Left lung (tissue), 14 donors: ENCODE measurements at places on chromosomes 5 and 9.

- peaks cover 5% of the 10 kb centered on the region for H3K27me3 ChIP-seq
- no peak overlapping the region for H3K27ac ChIP-seq
- no peak for DNase-seq
- peaks cover 39% of the 10 kb centered on the region for H3K4me1 ChIP-seq
- no peaks in the 10 kb centered on the region for H3K36me3 ChIP-seq
These were observed 246.0 kb upstream of the ANKRD55 start for GRCh38 chr5:56479126-56479525.

- no peaks in the 10 kb centered on the region for H3K36me3 ChIP-seq
- H3K27ac ChIP-seq = no peak overlapping the region
- no peak overlapping the region for H3K4me3 ChIP-seq
- DNase-seq = no peak
- H3K27me3 ChIP-seq = no peaks in the 10 kb centered on the region
These were observed 78.5 kb downstream of the SH3TC2 start for GRCh38 chr5:148984345-148984744.

DNA sequence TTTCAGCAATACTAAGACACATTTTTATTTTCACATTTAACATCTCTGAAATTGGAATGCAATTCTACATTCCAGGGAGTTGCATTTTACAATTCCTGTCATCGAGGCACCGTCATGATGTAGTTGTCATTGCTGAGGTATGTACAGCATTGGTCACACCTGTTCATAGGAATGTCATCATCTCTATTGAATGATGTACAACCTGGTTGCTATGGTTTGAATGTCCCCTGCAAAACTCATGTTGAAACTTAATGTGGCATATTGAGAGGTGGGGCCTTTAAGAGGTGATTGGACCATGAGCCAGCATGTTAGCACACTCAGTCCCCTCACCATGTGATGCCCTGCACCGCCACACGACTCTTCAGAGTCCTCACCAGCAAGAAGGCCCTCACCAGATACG lies 103.1 kb downstream of the CEMIP2 start:
- no peaks in the 10 kb centered on the region for H3K36me3 ChIP-seq
- no peak for DNase-seq
- no peaks in the 10 kb centered on the region for H3K27me3 ChIP-seq
- H3K4me1 ChIP-seq = no peaks in the 10 kb centered on the region
- H3K27ac ChIP-seq = no peak overlapping the region
- H3K4me3 ChIP-seq = no peak overlapping the region

- no peak overlapping the region for H3K4me3 ChIP-seq
- H3K36me3 ChIP-seq = no peaks in the 10 kb centered on the region
- H3K4me1 ChIP-seq = no peaks in the 10 kb centered on the region
- DNase-seq = no peak
- H3K27ac ChIP-seq = no peak overlapping the region
- no peaks in the 10 kb centered on the region for H3K27me3 ChIP-seq
These were observed 74.1 kb upstream of the PIK3R1 start for GRCh38 chr5:68141494-68141893.
